ENCODE measurements at places on chromosomes 6 and 20.

DNA sequence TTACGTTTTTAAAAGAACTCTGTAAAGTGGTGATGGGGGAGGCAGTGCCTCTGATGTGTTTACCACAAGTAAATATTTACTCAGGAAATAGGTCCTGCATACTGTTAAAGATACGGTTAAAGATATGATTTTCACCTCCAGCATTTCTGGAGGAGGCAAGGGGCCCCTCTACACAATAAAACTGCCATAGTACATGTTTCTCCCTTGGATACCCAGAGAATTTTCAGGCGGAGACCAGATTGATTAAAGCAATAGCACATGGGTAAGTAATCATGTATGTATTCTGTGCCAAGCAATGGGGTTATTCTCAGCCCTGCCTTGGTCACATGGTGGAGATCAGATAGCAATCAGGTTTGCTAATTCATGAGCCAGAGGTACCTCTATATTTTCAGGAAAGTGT, 9.6 kb downstream of the RIPOR2 start:
- no peak for DNase-seq

GRCh38 chr6:35061651-35062410, 79.3 kb downstream of the TCP11 start:
- no peak for DNase-seq

- no peak for DNase-seq
Measured at GRCh38 chr6:62042429-62042828, 243.6 kb downstream of the KHDRBS2 start.

DNA sequence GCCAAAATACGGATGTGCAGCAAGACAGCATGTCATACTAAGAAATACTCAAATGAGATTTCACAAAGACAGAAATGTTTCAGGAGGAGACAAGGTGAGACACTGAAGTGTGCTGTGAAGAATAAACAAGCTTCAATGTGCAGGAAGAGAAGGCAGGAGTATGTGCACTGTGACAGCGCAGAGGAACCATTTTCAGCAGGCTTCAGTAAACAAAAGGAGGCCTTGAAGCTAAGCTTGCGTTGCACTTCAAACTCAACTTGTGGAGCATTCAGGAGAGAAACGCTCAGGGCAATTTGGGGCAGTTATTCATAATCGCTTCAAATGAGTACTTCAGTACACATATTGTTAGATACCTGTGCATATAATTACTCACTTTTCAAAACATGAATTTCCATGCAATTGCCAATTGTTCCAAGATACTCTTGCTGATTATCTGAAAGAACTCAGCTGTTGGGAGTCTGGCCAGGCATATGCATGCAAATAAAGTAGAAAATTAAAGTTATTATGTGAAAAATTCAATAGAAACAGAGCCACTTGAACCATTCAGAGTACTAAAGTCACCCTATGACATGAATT, 234.2 kb upstream of the OPRM1 start:
- DNase-seq: no peak

DNA sequence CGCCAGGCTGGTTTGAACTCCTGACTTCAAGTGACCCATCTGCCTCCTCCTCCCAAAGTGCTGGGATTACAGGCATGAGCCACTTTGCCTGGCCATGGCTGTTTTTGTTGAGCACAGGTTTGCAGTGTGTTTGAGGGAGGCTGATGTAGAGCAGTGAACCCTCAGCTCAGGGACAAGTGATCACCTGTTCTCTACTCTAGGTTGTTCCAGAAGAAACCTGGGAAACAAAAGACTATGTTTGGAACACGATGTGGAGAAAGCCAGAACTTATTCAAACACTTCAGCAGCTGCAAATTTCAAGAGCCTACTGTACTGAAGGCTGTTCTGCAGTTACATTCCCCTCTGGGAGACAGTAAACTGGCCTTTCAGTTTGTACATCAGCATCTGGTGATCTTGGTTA, 4.7 kb downstream of the TULP1 start:
- DNase-seq: no peak

GRCh38 chr6:12890171-12890790, 173.7 kb downstream of the PHACTR1 start:
- no peak for DNase-seq

GRCh38 chr20:4230651-4231050, 215.3 kb upstream of the RNF24 start:
- DNase-seq: no peak

DNA sequence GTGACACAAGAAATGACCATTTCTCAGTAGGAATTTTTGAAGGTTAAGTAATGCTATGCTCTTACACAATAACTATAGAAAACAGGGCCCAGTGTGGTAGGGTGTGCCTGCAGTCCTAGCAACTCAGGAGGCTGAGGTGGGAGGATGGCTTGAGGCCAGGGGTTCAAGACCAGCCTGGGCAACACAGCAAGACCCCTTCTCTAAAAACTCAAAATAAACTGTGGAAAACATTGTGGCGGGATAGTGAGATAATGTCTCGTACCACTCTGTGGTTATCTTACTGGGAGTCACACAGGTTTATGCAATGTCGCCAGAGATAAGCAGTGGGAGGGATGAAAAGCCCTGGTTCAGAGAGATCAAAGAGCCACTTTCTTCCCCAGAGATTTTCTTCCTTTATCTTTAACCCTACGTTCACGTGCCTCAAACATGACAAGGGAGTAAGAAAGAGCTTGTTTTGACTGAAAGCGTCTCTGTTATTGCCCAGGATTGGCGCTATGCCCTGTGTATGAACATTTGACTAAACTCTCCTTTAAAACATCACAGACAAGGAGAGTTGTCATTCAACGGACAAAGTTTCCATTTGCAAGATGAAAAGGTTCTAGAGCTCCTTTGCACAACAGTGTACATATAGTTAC, 13.9 kb downstream of the GCM1 start:
- DNase-seq: no peak

DNA sequence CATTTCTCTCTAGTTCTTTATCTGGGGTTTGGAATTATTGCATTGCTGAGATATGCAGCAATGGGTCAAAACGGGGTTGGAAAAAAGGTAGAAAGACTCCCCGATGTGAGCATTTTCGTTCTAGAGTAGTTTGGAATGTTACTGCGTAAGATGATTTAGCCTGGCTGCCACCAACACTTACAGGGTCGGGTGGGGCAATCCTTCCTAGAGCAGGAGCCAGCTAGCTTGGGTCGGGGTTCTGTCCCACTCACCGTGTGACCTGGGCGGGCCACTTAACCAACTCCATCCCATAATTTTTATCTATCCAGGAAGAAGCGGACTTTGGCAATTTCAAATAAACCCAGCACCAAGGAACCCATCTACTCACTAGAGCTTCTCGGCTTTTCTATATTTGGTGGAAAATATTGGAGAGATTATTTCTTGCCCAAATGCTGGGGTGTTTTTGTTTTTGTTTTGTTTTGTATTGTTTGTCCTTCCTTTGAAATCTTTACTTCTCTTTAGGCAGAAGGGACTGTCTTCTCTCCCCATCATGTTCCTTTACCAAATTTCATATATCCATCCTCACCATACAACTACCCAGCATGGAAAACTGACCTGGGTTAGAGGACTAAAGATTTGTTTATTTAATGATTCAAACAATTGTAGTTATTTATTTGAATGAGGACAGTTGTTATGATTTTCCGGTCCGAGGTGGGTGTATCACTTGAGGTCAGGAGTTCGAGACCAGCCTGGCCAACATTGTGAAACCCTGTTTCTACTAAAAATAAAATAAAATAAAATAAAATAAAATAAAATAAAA, 72.4 kb downstream of the GPX5 start:
- DNase-seq: no peak

- no peak for DNase-seq
Measured at GRCh38 chr6:131949909-131950766, 1.0 kb downstream of the CCN2 start.

- DNase-seq: no peak
Measured at GRCh38 chr20:63574829-63575743, 1.0 kb upstream of the HELZ2 start.

- peak; percentile 65 for DNase-seq
Measured at GRCh38 chr20:34709831-34710567, 5.9 kb downstream of the TP53INP2 start.

DNA sequence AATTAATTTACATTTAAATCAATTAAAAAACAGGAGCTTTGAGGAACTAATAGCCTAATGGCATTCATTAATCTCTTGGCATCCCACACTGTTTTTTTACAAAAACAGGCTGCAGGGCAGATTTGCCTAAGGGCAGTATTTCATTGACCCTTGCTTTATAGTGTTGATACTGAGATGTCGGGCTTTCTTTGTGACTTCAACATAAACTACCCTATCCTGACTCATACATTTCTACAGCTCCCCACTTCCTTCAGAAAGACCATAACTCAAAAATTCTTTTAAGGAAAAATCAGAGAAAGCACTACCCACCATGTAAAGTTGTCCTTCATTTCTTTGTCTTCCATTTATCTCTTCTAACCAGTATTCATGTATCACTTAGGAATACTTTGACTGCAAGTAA, 92.2 kb upstream of the NT5E start:
- DNase-seq: no peak

DNA sequence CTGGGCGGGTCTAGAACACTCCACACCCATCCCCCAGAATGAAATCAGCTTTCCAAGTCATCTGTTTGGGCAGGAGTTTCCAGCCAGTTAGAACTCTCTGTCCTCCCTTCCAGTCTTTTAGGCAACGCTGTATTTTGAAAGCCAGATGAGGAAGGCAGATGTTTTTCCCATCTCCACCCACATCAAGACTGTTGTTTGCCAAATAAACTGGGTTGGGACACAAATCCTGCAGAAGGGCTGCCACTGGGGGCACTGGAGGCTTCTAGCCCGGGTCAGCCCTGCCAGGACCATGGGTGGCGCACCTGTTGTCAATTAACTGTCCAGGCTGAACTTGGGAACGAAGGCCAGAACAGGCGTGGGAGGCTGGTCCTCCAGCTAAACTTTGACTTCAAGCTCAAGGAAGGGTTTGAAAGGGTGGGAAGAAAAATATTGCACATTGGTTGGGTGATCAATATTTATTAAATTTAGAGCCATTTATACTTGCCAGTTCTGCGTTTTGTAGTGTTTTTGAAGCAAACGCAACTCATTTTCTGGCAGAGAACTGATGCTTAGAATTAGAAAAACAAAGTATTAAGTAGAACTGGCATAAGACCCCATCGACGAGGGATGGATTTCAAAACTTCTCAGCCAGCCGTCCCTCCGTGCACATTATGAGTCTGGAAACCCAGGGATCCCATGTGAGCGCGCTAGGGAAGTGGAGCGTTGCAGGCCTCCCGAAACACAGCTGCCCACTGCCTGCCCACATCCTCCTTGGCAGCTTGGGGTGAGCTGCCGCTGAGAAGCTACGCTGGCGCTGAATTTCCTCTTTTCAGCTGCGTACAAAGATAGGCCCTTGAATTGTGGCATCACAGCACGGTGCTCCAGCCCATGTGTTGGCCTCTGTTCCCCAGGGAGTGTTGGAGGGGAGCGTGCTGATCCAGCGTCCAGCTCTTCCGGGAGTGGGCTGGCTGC, 297.4 kb downstream of the QKI start:
- DNase-seq: no peak

- no peak for DNase-seq
Measured at GRCh38 chr6:143966312-143966711, 41.7 kb downstream of the PLAGL1 start.

DNA sequence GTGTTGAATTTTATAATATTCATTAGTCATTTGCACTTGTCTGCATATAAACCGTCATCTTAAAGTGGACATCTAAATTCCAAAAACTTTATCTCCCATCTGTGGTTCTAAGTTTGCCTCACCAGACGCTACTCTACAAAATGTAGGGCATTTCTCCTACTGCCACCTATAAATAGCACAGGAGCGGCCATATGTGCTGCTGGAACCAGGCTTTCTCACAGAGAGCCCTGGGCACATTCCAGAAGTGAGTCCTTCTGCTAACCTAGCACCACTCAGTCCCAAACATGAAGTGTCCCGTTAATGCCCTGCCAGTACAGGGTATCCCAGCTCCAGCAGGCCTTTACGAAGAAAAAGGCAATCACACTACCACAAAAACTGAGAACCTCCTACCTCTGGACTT, 153.7 kb downstream of the TMEM242 start:
- no peak for DNase-seq

DNA sequence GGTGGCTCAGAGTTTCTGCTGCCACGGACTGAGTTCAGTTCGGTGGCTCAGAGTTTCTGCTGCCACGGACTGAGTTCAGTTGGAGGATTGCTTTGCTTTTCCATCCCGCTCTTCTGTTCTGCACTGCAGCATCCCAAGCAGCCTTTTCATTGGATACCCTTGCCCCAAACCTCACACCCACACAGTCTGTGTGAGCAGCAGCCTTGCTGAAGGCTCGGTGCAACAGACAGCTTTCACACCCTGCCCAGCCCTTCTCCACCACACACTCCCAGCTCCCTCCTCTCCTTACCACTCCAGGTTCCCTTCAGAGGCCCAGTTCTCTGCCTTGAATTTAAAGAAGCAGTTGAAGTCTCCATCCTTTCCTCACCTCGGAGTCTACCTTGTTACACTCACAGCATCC, 52.5 kb upstream of the CHD6 start:
- DNase-seq: no peak

GRCh38 chr6:98880486-98880885, 46.1 kb downstream of the POU3F2 start:
- no peak for DNase-seq

DNA sequence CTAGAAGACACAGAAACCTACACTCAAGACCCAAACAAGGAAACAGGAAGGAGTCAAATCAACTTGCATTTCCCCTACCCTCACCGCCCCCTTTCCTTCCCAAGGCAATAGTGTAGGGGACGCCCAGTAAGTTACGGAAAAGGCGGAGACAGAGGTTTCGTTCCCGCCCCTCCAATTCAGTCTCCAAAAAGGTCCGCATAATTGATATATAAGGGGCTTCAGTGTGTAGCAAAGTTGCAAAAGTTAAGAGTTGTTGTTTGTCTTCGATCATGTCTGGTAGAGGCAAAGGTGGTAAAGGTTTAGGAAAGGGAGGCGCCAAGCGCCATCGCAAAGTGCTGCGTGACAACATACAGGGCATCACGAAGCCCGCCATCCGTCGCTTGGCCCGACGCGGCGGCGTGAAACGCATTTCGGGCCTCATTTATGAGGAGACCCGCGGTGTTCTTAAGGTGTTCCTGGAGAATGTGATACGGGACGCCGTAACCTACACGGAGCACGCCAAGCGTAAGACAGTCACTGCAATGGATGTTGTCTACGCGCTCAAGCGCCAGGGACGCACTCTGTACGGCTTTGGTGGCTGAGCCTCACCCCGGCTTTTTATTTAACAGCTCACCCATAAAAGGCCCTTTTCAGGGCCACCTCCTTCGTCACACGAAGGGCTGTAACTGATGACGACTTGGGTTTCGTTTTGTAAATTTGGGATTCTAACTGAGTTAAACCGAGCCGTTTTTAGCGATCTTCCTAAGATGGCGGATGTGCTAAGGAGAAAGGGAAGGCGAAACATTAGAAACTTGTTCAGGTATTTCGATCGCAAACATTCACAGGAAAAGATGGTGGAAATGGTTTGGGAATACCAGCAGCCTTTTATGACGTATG, 124.6 kb upstream of the BTN3A2 start:
- DNase-seq: no peak
